Thoracic aorta (tissue), 2 donors: ENCODE measurements at places on chromosomes 1 and 21.

DNA sequence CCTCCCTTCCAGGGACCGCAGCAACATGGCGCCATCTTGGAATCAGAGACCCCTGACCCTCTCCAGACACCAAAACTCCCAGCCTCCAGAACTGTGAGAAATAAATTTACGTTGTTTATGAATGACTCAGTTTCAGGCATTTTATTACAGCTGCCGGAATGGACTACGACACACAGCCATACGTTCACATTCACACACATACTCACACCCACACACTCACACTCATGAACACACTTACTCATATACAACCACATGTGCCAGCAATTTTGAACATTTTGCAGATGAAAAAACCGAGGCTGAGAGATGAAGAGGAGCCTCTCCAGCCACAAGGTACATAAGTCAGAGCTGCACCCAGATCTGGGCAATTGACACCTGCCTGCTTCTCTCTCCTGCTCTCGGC lies 151.0 kb upstream of the RAB4A start:
- DNase-seq: no peak
- H3K27ac ChIP-seq: peak overlapping the region; percentile 54
- H3K27me3 ChIP-seq: no peaks in the 10 kb centered on the region
- H3K36me3 ChIP-seq: no peaks in the 10 kb centered on the region
- H3K4me3 ChIP-seq: no peak overlapping the region

DNA sequence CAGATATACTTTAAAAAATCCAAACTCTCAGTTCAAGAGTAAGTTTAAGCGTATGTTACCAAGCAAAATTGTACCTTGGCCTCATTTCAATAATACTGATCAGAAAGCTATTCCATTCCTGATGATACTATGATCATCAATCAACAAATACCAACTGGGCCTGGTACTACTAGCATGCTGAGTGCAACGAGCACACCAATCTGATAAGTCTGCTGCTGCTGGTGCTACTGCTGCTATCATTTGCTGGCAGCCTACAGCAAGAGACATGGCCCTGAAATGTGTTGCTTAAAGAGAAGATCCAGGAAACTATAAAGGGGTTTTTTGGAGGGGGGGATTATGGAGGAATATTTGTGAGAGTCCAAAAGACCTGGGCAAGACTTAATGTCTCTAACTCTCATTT lies 39.7 kb downstream of the NME7 start:
- no peak for DNase-seq
- H3K36me3 ChIP-seq: no peaks in the 10 kb centered on the region
- H3K27ac ChIP-seq: no peak overlapping the region

GRCh38 chr21:19461481-19462205 lies 1058.1 kb upstream of the TMPRSS15 start:
- H3K36me3 ChIP-seq: no peaks in the 10 kb centered on the region
- H3K27ac ChIP-seq: no peak overlapping the region
- no peak for DNase-seq
- no peaks in the 10 kb centered on the region for H3K4me1 ChIP-seq
- no peak overlapping the region for H3K4me3 ChIP-seq
- no peaks in the 10 kb centered on the region for H3K27me3 ChIP-seq

GRCh38 chr1:26626994-26627393 lies 68.8 kb upstream of the ARID1A start:
- peak overlapping the region; percentile 67 for H3K27ac ChIP-seq
- no peak overlapping the region for H3K4me3 ChIP-seq
- no peaks in the 10 kb centered on the region for H3K27me3 ChIP-seq
- no peaks in the 10 kb centered on the region for H3K36me3 ChIP-seq

GRCh38 chr1:170273291-170274130 lies 127.8 kb downstream of the NTMT2 start:
- H3K27ac ChIP-seq: no peak overlapping the region
- H3K4me1 ChIP-seq: no peaks in the 10 kb centered on the region
- H3K36me3 ChIP-seq: no peaks in the 10 kb centered on the region
- H3K4me3 ChIP-seq: no peak overlapping the region
- no peak for DNase-seq
- no peaks in the 10 kb centered on the region for H3K27me3 ChIP-seq

GRCh38 chr1:162150112-162150511 lies 80.6 kb downstream of the NOS1AP start:
- no peaks in the 10 kb centered on the region for H3K27me3 ChIP-seq
- DNase-seq: no peak
- H3K36me3 ChIP-seq: no peaks in the 10 kb centered on the region
- H3K27ac ChIP-seq: no peak overlapping the region
- peaks cover 5% of the 10 kb centered on the region for H3K4me1 ChIP-seq

GRCh38 chr1:32373996-32374592 lies 11.8 kb downstream of the TSSK3 start:
- peaks cover 77% of the 10 kb centered on the region for H3K36me3 ChIP-seq

GRCh38 chr1:184078564-184079249 lies 27.2 kb downstream of the TSEN15 start:
- H3K27ac ChIP-seq: no peak overlapping the region
- H3K27me3 ChIP-seq: no peaks in the 10 kb centered on the region
- no peaks in the 10 kb centered on the region for H3K36me3 ChIP-seq

DNA sequence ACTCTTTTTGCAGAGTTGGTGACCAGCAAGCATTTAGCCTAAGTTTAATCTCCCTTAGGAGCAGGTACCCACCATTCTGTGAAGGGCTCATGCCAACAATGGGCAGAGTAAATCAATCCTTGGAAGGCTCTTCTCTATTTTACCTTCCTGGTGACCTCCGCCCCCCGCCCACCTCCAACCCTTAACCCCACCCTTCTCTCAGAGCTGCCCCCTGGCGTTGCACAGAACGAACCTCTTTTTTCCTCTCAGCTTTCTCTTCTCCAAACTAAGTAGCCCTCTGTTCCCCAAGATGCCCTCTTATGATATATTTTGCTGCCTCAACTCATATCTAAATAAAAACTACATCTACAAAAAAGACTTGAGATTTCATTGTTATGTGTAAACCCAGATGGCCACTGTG lies 186.8 kb downstream of the SEC16B start:
- no peaks in the 10 kb centered on the region for H3K36me3 ChIP-seq
- no peak overlapping the region for H3K4me3 ChIP-seq
- no peaks in the 10 kb centered on the region for H3K27me3 ChIP-seq

DNA sequence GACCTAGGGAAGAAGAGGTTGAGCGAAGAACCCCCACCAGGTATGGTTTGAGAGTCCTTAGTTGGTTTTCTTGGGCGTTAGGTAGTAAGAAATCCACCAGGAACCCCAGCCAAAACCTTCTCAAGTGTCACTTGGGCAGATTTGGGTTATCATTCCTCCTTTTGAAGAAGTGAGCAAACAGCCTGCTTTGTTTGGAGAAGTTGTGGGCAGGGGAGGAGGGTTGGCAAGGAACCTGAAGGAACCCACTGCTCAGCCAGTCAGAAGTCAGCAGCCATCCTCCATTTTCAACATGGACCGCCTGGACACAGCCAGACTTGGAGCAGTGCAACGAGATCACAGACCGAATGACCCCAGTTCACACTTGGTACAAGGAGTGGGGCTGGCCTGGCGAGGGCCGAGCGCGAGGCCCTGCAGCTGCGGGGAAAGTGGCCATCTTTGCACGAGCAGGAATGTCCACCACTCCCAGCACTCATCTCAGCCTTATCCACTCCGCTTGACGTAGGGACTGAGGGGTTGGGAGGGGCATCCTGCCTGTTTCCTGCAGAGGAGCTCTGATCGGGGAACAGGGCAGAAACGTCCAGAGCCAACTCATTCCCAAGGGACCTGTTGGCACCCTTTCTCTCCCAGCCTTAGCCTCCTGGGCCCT lies 7.2 kb downstream of the ADPRS start:
- no peaks in the 10 kb centered on the region for H3K27me3 ChIP-seq
- H3K36me3 ChIP-seq: peaks cover 34% of the 10 kb centered on the region
- H3K4me1 ChIP-seq: peaks cover 6% of the 10 kb centered on the region
- DNase-seq: no peak

GRCh38 chr21:37562920-37563640 lies 196.5 kb downstream of the DYRK1A start:
- H3K4me3 ChIP-seq: peak overlapping the region; percentile 73
- no peaks in the 10 kb centered on the region for H3K36me3 ChIP-seq
- peak overlapping the region; percentile 84 for H3K27ac ChIP-seq
- H3K27me3 ChIP-seq: no peaks in the 10 kb centered on the region

DNA sequence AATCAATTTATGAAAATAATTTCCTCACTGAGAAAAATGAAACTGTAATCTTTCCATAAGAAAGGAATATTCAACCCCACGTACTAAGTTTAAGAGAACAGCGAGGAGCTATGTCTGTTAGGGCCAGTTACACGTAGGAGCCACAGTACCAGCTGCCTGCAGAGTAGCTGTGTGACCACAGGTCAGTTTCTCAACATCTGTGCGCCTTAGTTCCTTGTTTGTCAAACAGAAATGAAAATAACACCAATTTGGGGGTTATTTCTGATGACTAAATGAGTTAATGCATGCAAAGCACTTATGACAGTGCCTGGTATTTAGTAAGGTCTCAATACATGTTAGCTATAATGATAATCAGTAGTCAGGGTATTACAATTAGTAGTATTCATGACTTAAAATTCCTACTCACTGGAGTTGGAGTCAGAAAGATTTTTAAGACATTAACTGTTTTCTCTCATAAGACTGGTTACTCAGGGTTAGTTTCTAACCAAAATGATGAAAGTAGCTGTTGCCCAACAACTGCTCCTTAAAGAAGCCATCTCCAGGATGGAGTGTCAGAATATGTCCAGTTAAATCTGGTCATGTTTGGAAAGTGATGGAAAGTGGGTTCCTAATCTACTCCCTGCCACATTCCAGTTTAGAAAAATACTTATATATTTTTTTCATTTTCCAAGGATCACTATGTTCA lies 85.8 kb upstream of the ZNF648 start:
- no peak overlapping the region for H3K27ac ChIP-seq
- H3K36me3 ChIP-seq: no peaks in the 10 kb centered on the region
- peaks cover 25% of the 10 kb centered on the region for H3K4me1 ChIP-seq
- H3K4me3 ChIP-seq: no peak overlapping the region

DNA sequence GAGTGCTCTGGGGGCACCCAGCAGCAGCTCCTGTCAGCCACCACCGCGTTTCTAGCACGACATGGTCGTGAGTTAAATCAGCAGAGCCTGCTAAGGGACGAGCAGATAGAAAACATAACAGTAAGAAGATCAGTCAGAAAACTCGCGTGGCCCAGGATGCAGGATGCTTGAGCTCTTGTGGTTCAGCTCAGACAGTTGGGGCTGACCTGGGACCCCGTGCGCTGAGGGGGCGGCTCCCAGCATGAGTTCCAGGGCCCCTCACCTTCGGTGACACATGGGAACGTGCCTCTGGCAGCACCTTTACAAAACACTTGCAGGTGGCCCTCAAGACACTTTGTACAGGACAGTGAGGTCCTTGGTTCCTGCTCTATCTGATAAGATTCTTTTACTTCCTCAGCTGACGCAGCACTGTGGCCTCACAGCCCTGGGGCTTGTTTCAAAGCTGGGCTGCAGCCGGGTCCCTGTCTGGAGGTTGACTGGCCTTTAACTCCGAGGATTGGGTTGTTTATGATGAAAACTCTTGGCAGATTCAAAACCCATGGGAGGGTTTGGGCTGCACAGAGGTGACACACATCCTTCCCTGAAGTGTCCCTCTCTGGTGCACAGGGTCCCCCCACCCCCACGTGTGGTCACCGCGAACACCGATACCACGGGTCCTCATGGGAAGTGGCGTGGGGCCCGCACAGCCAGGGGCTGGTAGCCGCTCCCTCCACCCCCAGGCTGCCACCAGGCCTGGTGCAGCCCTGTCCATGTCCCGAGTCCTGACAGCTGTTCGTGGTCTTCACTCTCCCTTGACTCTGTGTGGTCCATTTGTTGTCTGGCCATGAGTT lies 65.3 kb upstream of the COL6A1 start:
- no peak for DNase-seq
- H3K4me1 ChIP-seq: no peaks in the 10 kb centered on the region
- no peaks in the 10 kb centered on the region for H3K36me3 ChIP-seq
- no peak overlapping the region for H3K27ac ChIP-seq
- no peaks in the 10 kb centered on the region for H3K27me3 ChIP-seq
- H3K4me3 ChIP-seq: no peak overlapping the region

- H3K27me3 ChIP-seq: no peaks in the 10 kb centered on the region
- H3K4me1 ChIP-seq: no peaks in the 10 kb centered on the region
- H3K27ac ChIP-seq: no peak overlapping the region
- no peaks in the 10 kb centered on the region for H3K36me3 ChIP-seq
- no peak for DNase-seq
- no peak overlapping the region for H3K4me3 ChIP-seq
Measured at GRCh38 chr1:186790101-186790500, 38.6 kb upstream of the PLA2G4A start.

DNA sequence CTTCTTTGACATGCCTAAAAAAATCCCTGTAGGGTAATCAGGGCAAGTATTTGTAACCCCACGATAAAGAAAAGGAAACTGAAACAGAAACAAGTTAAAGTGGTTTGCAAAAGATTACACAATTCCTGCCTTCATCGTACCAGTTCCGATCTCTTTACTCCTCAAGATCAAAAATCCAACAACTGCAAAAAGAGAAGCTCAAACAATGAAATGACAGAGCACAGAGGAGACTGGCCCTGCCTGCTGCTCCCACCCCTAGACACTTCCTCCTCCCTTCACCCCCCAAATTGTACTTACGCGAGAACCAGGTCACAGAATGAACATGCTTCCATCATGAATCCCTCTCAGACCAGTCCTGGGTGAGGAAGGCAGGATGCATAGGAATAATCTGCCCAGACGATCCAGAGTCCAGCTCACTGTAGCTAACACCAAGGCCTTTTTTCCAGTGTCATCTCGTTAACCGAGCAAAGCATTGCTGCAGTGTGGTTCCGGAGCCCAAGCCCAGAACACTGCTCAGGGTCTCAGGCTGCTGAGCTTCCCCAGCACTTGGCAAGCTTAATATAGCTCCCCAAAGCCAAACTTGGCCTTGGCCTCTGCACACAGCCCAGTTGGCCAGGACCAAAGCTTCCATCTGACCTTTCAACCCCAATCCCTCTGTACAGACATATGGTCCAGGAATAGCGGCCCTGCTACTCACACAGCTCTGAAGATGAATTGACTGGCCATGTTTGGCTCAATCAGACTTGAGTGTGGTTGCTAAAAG lies 20.3 kb downstream of the RXRG start:
- H3K27me3 ChIP-seq: no peaks in the 10 kb centered on the region
- DNase-seq: no peak
- no peaks in the 10 kb centered on the region for H3K4me1 ChIP-seq
- no peak overlapping the region for H3K27ac ChIP-seq
- peak overlapping the region; percentile 43 for H3K4me3 ChIP-seq

- H3K4me1 ChIP-seq: peaks cover 72% of the 10 kb centered on the region
- no peak for DNase-seq
- peak overlapping the region; percentile 12 for H3K4me3 ChIP-seq
- no peaks in the 10 kb centered on the region for H3K27me3 ChIP-seq
Measured at GRCh38 chr1:51644533-51645197, 27.8 kb downstream of the OSBPL9 start.

DNA sequence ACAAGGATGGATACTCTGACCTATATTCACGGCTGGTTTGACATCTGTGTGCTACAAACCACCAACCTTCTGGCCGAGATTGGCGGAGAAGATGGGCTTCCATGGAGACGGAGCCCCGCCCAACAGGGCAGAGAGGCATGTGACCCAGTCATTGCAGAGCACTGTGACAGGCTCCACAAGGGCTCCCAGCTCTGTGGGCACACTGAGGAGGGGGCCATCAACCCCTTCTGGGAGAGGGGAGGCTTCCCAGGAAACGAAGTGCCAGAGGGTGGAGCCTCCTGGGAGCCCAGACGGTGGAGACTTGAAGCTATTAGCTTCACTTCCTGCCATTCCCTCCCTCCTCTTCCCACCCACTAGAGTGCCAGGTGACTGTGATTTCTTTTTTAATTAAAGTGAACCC lies 71.6 kb upstream of the IFFO2 start:
- H3K4me1 ChIP-seq: no peaks in the 10 kb centered on the region
- no peaks in the 10 kb centered on the region for H3K27me3 ChIP-seq
- H3K27ac ChIP-seq: no peak overlapping the region
- no peaks in the 10 kb centered on the region for H3K36me3 ChIP-seq
- no peak for DNase-seq
- H3K4me3 ChIP-seq: no peak overlapping the region
